IPS DF 19.7 (cell line): ENCODE measurements at places on chromosomes 16 and 17.

- DNase-seq = no peak
Observed at GRCh38 chr16:28324235-28324886, 32.0 kb downstream of the SBK1 start.

GRCh38 chr16:57593021-57593420, 35.4 kb upstream of the ADGRG1 start:
- no peak for DNase-seq

DNA sequence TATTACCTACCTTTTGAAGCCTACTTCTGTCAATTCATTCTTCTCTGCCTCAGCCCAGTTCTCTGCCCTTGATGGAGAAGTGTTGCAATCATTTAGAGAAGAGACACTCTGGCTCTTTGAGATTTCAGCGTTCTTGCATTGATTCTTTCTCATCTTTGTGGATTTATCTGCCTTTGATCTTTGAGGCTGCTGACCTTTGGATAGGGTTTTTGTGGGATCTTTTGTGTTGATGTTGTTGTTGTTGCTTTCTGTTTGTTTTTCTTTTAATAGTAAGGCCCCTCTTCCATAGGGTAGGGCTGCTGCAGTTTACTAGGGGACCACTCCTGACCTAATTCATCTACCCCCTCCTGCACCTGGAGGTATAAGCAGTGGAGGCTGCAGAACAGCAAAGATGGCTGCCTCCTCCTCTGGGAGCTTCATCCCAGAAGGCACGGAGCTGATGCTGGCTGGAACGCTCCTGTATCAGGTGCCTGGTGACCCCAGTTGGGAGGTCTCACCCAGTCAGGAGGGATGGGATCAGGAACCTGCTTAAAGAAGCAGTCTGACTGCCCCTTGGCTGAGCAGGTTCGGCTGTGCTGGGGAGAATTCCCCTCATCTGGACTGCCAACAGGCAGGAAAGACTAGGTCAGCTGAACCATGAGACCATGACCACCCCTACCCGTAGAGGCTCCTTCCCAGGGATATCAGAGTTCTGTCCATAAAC, 28.0 kb downstream of the NFATC3 start:
- no peak for DNase-seq

GRCh38 chr16:10180042-10180770, 2.0 kb downstream of the GRIN2A start:
- no peak for DNase-seq

DNA sequence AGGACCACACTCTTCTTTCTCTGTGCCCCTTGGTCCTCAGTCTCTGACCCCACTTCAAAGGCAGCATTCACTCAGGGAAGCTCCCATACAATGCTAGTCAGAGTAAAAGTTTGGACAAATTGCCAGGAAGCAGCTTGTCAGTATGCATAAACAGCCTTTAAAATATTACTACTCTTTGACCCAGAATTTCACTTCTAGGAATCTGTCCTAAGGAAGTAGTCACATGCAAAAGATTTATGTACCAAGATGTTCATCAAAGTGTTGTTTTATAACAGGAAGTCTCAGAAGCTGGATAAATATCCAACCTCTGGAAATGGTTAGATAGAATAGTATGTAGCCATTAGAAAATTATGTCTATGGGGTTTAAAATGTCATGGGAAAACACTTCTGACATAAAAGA, 31.0 kb downstream of the MAPT start:
- no peak for DNase-seq

GRCh38 chr16:82116535-82116934, 53.5 kb downstream of the MPHOSPH6 start:
- no peak for DNase-seq

DNA sequence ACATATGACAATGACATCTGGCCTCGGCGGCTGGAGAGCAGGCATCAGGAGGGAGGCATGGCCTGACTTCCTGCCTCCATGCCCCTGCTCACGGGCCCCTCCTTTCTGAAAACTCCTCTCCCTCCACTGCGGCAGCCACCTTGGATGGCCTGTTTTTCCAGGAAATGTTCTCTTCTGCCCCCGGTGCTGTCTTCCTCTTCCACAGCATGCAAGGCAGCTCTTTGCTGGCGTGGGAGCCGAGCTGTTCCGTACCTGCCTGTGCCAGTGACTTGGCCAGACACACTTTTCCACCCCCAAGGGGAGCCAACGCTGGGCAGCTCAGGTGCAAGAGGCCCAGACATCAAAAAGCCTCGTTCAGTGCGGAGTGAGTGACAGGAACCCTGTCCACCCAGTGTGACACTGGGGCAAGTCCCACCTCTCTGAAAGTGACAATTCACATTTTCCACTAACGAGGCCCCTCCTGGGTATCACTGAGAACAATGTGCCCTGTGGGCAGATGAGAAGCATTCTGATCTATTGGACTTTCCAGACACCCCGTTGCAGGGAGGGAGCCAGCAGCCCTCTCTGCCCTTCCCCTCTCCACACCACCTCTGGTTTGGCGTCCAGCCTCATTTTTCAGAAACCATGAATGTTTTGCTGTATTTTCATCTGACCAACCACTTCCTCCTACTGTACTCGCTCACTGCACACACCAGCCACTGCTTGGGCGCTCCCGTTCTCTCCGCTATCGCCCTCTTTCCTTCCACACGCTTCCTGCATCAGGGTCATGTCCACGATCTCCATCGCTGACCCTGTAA, 31.2 kb downstream of the NSMCE1 start:
- DNase-seq = no peak

DNA sequence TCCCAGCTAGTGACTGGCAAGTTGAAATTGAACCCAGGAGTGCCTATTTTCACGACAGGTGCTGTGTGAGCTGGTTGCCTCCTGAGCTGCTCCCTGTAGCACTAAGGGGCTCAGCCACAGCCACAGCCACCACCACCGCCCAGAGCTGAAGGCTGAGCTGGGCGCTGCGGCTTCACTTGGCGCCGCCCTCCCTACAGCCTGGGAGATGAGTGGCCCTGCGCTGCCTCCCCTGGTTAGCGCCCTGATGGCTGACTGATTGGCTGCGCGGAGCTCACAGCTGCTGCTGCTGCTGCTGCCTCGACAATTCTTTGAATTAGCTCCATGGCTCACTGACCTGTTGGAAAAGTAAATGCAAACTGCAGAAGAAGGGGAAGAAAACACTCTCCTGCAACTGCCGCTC, 91.8 kb upstream of the TMEM132E start:
- DNase-seq = no peak

DNA sequence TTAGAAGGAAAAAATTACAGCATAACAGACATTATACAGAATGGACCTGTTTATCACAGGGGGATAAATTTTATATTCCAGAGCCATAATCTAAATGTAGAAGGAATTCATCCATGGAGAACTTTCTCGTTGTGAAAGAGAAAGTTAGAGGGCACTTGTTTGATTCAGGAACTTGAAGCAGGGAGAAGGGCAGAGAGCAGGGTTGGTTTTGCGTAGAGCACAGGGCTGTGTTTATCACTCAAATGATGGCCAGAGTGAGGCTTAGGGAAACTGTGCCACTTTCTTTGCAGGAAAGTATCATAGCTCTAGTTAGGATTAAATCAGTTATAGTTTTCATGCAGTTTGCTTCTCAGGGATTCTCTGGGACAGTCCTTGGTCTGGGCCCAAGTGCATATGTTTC, 29.1 kb upstream of the MED13 start:
- DNase-seq = no peak

GRCh38 chr16:49884033-49885015, 28.4 kb upstream of the ZNF423 start:
- no peak for DNase-seq

DNA sequence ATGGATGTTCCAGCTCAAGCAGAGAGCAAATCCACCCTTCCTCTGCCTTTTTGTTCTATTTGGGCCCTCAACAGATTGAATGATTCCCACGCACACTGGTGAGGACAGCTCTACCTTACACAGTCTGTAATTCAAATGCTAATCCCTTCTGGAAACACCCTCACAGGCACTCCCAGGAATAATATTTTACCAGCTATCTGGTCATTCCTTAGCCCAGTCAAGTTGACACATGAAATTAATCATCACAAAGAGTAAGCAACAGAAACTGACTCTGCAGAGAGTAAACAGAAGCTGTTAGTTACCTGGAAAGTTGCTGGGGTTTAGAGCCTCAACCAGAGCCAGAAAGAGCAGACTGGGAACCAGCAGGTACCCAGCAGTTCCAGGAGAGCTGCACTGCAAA, 75.5 kb upstream of the MMP2 start:
- DNase-seq = no peak

DNA sequence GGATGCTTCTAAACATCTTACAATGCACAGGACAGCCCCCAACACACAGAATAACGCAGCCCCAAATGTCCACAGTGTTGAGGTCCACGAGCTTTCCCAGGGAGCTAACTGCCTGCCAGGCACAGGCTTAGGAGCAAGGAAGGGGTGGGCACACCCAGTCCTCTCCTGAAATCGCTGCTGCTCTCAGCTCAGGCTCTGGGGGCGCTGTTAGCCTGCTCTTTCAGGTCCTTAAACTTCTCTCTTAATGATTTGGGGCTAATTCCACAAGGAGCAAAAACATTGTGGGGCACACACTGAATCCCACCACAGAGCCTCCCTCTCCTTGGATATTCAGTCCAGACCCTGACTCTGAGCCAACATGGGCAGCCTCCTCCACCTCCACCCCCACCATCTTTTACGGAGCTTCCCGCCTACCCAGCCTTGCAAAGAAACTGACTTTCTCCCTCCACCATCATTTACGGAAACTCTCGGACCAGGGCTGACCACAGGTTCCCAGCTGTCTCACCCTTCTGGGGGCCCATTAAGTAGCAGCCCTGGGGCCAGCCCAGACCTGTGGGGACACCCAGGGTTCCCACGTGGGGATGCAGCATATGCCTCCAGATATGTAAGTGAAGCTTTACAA, 1.1 kb downstream of the CD300H start:
- DNase-seq = peak; percentile 50

- no peak for DNase-seq
Observed at GRCh38 chr16:25893332-25893731, 201.6 kb downstream of the HS3ST4 start.

- DNase-seq = no peak
Observed at GRCh38 chr17:18177722-18178121, 5.9 kb upstream of the ALKBH5 start.

- no peak for DNase-seq
Observed at GRCh38 chr17:5424909-5425308, 4.9 kb downstream of the RPAIN start.

DNA sequence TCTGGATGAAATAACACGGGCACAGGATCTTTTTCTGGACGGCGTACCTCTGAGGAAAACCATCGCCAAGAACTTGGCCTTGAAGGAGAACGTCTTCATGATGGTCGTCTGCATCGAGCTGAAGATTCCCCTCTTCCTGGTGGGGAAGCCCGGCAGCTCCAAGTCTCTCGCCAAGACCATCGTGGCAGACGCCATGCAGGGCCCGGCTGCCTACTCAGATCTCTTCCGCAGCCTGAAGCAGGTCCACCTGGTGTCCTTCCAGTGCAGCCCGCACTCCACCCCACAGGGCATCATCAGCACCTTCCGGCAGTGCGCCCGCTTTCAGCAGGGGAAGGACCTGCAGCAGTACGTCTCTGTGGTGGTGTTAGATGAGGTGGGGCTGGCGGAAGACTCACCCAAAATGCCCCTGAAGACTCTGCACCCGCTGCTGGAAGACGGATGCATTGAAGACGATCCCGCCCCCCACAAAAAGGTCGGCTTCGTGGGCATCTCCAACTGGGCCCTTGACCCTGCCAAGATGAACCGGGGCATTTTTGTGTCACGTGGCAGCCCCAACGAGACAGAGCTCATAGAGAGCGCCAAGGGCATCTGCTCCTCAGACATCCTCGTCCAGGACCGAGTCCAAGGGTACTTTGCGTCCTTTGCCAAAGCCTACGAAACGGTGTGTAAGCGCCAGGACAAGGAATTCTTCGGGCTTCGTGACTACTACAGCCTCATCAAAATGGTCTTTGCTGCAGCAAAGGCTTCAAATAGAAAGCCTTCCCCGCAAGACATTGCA, 68.3 kb upstream of the ENDOV start:
- DNase-seq = no peak

DNA sequence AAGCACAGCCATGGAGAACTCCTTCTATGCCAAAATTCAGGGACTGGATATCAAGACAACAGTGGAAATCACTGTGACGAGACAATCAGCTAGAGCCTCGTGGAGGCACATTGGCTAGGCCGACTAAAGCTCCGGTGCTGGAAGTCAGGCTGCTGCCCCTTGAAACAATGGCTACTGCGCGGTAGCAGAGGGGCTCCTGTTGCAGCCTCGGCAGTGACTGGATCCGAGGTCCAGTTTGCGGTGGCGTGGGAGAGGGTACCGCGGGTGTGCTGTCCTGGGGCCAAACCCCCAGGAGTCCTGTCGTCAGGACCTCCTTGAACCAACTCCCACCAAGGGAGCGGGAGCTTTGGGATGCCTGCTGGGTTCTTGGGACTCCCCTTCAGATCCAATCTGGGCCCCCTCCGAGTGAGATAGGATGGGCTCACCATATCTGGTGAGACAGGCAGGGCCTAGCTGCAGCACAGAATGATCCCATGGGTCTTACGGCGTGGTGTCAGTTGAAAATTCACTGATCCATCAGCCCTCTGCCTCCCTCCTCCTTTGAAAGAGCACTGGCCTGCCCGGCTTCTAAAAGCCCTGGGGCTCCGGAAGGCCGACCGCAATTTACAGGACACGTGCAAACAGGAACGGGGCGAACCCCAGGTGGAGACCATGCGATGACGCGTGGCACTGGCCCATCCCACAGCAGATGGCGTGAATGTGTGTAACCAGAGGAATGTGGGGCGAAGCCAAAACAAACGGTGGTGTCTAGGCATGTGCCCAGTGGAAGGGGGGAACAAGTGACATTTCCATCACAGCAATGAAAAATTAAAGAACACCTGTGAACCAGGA, 15.8 kb upstream of the KCNJ18 start:
- DNase-seq = no peak

DNA sequence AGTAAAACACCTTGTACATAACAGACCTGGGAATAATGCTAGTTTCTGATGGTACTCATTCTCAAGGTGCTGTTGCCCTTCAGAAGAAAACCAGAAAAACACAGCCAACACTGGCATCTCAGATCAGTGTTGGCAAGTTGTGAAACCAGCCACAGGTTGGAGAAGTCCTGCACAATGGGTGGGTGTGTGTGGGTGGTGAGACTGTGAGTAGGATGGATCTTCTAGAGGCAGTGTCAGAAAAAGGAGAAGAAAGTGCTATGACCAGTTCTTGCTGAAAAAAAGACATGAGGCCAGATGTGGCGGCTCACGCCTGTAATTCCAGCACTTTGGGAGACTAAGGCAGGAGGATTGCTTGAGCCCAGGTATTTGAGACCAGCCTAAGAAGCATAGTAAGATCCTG, 35.2 kb upstream of the SMIM36 start:
- no peak for DNase-seq

DNA sequence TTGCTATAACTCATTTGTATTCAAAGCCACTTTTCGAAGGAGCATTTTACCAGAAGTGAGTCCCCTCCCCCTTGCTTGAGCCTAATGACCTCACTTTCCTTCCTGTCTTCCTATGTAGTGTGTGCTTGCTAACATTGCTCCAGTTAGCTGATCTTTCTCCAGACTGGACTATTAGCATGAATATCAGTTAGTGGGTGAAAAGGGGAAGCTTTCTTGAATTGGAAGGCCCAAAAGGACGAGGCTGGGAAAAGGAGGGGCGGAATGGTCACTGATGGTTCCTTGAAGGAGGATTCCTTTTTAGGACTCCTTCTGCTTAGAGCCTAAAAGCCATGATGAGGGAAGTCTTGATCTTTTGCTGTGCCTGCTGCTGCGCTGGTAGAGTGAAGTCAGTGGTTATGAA, 11.9 kb downstream of the MAP3K3 start:
- DNase-seq = no peak
